GM12878 (cell line): ENCODE measurements at places on chromosomes 4 and X. TPM values are rescaled to one million over a fixed set of nuclear protein-coding genes. Genes with fewer than 3 reads are reported as not detected.

DNA sequence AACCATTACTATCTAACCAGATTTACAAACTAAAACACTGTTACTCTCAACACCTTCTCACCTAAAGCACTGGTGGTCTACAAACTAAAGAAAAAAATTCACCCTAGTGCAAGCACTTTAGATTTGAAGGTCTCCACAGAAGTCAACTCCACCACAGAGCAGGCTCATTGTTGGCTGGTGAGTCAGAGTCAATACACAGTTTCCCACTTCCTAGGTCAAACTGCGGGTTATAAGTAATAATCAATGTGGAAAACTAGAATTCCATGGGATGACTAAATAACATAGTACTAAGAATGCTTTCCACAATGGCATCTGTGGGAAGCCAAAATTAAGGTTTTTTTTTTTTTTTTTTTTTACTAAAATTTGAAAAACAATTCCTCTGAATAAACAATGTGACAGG lies 191.8 kb downstream of the PDGFC start:
- DNase-seq: no peak

Gene ARMCX4
- 0.90 and 1.1 TPM in 2 replicates for total RNA-seq

DNA sequence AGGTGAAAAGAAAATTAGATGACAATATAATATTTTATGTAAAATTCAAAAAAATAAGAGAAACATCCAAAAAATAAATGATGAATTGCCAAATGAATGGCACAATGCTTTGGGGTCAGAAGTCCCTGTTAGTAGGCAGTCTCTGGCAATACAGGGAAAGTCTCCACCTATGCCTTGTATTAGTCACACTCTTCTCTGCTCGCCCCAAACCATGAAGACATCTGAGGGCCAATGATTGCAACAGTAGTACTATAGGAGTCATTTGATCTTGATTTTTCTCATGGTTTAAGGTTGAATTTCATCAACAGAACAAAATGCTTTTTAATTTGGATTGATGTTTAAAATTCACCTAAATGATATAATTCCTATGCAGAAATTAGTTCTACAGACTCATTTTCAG lies 3.9 kb upstream of the PRSS12 start:
- DNase-seq: no peak

GRCh38 chrX:39507617-39508299 lies 590.0 kb downstream of the BCOR start:
- no peak for DNase-seq

Gene TBX22
- not detected in 2 replicates for total RNA-seq

DNA sequence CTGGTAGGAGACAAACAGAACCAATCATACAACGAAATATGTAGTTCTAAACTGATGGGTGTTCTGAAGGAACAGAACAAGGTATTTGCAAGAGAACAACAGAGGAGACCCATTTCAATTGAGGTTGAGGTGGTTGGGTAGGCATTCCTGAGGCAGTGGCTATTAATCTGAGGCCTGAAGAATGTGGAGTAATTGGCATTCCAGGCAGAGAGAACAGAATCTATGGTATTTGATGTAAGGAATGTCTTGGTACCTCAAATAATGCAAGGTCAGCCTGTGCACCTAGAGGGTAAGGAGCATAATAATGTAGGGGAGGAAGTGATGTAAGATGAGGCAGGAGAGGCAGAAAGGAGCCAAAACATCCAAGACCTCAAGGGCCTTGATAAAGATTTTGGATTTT lies 109.5 kb upstream of the TEX13C start:
- no peak for DNase-seq

DNA sequence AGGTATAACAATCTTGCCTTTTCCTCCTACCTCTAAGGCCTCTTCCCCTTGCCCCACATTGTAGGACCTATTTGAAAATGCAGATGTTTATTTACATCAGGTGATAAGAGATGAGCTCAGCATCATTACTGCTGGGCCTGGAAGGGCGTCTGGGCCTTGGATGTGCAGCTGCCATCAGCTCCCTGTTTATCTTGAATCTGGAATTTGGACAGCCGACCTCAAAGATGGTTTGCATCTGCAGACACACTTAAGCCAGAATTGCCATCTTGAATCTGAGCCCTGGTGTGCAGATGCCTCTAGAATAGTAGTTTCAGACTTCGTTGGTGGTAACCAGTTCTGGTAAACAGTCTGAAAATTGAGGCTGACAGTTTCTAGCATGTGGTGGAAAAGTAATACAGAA lies 59.0 kb downstream of the FAM193A start:
- no peak for DNase-seq

DNA sequence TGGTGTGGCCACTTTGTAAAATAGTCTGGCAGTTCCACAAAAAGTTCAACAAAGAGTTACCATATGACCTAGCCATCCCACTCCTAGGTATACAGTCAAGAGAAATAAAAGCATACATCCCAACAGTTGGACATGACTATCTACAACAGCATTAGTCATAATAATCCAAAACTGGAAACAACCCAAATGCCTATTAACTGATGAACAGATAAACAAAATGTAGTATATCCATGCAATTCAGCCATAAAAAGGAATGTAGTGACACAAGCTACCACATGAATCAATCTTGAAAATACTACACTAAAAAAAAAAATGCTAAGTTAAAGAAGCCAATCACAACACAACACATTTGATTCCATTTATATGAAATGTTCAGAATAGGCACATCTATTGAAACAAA lies 16.1 kb downstream of the MED14 start:
- DNase-seq: no peak

Gene FAM9B
- total RNA-seq: not detected in 2 replicates

Gene BEND2
- total RNA-seq: not detected in 2 replicates

Gene BCORL1
- total RNA-seq: 6.1 and 7.2 TPM in 2 replicates

DNA sequence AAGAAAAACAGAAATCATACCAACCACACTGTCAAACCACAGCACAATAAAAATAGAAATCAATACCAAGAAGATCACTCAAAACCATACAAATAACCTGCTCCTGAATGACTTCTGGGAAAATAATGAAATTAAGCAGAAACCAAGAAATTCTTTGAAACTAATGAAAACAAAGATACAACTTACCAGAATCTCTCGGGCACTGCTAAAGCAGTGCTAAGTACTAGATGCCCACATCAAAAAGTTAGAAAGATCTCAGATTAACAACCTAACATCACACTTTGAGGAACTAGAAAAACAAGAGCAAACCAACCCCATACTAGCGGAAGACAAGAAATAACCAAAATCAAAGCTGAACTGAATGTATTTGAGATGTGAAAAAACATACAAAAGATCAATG lies 33.2 kb downstream of the AWAT2 start:
- no peak for DNase-seq

GRCh38 chrX:146615628-146616348 lies 193.8 kb upstream of the CXorf51B start:
- no peak for DNase-seq

DNA sequence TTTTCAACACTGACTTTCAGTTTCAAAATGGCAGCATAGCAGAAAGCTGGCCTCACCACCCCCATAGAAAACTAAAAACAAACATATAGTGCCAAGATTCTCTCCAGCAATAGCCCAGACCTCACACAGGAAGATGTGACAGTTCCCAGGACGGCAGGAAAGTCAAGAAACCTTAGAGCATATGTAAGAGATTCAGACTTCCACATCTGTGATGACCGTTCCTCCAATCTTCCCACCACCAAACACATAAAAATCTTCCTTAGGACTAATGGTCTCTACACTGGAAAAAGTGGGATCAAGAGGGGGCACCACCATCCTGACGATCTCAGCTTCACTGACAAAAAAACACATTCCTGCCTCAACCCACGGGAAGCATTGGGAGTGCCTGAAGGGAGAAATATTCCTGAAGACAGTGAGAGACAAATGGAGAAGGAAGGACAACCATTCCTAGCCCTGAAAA lies 134.1 kb upstream of the CPXCR1 start:
- no peak for DNase-seq

Gene TMEM187
- 6.1 and 6.3 TPM in 2 replicates for total RNA-seq

Gene GABRG1
- total RNA-seq: not detected in 2 replicates

DNA sequence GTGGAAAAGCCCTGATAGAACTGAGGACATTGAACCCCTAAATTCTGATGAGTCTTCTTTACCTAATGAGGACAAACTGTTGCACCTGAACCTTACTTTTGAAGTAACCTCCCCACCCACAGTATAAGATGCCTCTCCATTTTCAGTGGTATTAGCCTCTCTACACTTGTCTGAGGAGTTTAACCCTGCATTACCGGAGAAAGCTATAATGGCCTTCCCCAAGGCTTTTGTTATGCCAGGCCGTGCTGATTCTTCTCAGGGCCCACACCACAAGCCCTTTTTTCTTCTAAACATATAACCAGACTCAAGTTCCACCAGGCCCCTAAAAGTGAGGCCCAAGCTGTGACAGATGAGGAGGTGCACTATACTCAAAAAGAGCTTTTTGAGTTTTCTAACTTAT lies 345.8 kb upstream of the GRID2 start:
- DNase-seq: no peak

DNA sequence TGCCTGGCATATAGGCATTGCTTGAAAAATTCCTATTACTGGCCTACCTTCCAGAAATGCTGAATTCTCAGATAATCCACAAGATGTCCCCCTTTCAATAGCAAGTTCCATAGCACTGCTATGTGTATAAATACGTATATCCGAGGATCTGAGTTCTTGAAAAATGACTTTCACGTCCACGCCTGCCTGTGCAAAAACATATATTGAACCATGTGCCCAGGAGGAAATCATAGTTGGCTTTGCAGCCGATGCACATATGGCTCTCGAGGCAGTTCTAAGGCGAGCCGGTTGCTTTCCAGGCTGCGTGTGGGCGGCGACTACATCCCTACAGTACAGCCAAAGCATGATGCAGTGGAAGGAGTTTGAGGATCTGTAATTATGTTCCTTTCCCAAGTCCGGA lies 55.4 kb upstream of the ESX1 start:
- DNase-seq: no peak

- no peak for DNase-seq
These were observed 99.1 kb upstream of the RXFP1 start for GRCh38 chr4:158422546-158422945.

Gene HOPX
- 0.38 and 0.58 TPM in 2 replicates for total RNA-seq

Gene SLC38A5
- 95.6 and 102 TPM in 2 replicates for total RNA-seq

Gene PHOX2B
- total RNA-seq: not detected in 2 replicates

- no peak for DNase-seq
These were observed 64.5 kb upstream of the PRSS12 start for GRCh38 chr4:118417325-118417724.

DNA sequence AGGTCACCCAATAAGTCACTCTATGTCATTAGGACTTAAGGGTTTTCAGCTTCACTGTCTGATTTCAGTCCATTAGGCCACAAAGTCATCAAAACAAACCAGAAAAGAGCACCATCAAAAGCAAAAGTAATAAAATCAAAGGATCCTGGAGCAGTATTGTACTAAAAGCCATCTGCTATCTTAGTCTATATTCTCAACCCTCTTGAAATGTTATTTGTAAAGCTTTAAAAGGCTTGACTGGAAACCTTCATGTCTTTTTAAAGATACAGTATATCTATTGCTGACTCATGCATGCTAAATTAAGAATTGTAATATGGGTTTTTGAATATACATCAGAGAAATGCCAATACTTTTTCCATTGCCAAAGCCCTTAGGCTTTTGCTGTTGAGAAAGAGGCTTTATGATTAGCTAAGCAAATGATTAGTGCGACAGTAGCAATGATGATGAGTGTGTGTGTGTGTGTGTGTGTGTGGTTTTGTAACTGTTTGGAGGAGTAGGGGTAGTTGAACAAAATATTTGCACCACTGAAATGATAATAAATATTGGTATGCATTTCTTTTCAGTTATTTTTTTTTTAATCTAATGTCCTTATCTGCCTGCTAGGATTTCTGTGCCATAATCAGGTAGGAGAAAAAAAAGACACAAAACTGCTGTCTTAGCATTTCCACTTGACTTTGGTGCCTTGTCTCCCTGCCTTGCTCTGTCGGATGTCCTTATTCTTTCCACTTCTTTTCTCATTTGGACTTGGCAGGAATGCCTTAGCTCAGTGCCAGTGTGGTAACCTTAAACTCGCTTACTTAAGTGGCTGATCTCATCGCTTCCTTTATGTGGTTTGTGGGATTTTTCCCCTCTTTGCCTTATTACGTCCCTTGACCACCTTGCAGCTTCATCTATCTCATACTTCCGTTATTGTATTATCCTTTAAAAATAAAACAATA lies 119.7 kb downstream of the PCDH7 start:
- no peak for DNase-seq

- DNase-seq: no peak
These were observed at the start of gene C4orf51 for GRCh38 chr4:145679991-145680455. TSS of gene C4orf51 (plus strand) at chr4:145680146. CDS start at chr4:145680204, 58 bp downstream.

DNA sequence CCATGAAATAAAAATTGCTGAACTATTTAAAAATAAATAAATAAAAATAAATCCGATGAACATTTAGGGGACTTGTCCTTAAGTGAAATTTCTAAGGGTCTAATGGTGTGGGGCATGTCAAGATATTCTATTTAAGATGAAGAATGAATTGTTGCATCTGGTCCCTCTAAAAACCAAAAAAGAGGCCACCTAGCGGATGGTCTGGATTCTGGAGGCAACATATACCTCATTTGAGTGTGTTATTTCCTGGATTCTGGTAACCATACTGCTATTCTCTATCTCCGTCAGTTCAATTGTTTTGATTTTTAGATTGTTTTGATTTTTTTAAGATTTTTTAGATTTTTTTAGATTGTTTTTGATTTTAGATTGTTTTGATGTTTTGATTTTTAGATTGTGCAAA lies 28.3 kb downstream of the AGTR2 start:
- DNase-seq: no peak
